ENCODE measurements at places on chromosomes 2 and 18. TPM values are rescaled to one million over a fixed set of nuclear protein-coding genes. Genes with fewer than 3 reads are reported as not detected.

GRCh38 chr18:43350176-43350575, 72.9 kb upstream of the SYT4 start:
- no peak overlapping the region for H3K27ac ChIP-seq
- H3K4me1 ChIP-seq = no peaks in the 10 kb centered on the region
- H3K4me3 ChIP-seq = no peak overlapping the region
- H3K36me3 ChIP-seq = no peaks in the 10 kb centered on the region

The RESP18 gene
- not detected for polyA plus RNA-seq

DNA sequence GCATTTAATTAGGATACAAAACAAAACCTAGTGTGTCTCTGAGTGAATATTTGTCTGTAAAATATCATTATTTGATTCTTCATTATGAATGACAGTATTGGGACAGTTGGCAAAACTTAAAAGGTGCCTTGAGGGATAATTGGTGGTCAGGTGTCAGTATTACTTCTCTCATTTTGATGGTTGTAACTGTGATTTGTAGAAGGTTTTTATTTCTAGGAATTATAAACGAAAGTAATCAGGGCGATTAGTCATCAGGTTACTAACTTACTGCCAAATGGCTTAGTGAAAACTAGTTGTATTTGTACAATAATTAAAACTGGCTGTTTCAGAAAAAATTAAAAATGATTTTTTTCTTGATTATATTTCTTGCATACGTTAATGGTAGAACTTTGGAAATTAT, 117.6 kb downstream of the BIRC6 start:
- H3K4me1 ChIP-seq = no peaks in the 10 kb centered on the region
- no peak overlapping the region for H3K27ac ChIP-seq

The SRD5A2 gene
- polyA plus RNA-seq = 0.65 TPM

DNA sequence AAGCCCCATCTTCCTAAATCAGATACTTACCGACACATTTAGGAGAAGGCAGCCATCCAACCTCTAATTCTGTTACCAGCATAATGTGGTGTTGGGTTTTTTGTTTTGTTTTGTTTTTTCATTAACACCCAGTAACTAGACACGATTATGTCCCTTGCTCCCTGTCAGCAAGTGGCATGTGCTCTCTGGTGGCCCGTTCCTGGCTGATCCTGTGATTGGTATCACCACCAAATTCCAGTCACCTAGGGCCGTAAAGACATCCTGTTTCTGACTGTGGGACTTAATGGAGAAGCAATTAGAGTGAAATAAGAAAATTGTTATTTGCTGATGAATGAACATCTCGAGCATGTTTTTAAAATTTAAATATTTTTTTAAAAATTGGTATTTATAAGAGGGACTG, 5.9 kb upstream of the DLX1 start:
- H3K36me3 ChIP-seq = no peaks in the 10 kb centered on the region
- no peak overlapping the region for H3K27ac ChIP-seq
- peaks cover 65% of the 10 kb centered on the region for H3K27me3 ChIP-seq
- DNase-seq = no peak

- no peak for DNase-seq
- H3K27me3 ChIP-seq = no peaks in the 10 kb centered on the region
Observed at GRCh38 chr2:188466761-188467160, 175.1 kb downstream of the GULP1 start.

GRCh38 chr2:54099829-54100585, 15.4 kb upstream of the ACYP2 start:
- no peaks in the 10 kb centered on the region for H3K36me3 ChIP-seq
- H3K4me1 ChIP-seq = no peaks in the 10 kb centered on the region
- H3K27ac ChIP-seq = no peak overlapping the region
- DNase-seq = no peak

The PJVK gene
- 13.7 TPM for polyA plus RNA-seq

The ZNF521 gene
- 60.6 TPM for polyA plus RNA-seq
